ENCODE measurements at places on chromosomes 4 and X.

- DNase-seq, result no peak
Measured at GRCh38 chr4:146267826-146268225, 53.5 kb downstream of the REELD1 start.

DNA sequence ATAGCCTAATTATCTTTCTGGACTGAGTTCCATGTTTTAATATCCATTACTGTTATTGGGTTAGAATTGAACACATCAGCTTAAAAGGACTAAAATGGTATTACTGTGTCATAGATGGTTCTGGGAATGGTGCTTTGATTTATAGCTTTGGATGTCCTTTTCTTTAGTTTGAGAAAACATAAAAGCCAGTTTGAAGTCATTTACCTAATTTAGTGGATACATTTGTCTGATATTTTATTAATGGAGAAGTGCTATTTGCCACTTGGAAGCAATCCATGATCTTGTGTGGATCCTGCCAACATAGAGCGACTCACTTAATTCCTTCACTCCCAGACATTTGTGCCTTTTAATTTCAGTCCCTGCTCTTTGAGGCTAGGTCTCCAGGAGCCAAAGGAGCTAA, 212.4 kb upstream of the PACRGL start:
- no peak for DNase-seq

- no peak for DNase-seq
Measured at GRCh38 chr4:10173754-10174749, 57.5 kb upstream of the WDR1 start.

DNA sequence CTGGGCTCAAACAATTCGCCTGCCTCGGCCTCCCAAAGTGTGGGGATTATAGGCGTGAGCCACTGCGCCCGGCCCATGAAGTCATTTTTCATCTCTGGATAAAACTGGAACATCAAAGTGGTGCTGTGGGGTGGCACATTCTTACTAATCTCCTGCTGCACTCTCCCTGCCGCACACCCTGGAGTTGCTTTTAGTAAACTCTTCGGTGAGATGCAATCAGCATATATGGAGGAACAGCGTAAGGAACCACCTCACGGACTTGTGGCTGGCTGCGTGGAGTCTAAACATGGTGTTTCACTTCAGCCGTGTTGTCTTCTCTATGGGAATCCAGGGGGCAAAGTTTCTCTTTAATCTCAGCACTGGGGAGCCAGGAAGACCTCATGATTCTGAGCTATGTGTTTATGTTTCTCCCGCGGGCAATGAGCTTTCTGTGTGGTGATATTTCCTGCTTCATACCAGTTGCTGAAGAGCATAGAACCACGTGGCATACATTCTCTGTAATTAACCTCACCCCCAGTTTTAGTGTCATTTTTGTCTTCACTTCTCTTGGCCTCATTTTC, 2.1 kb upstream of the RHOH start:
- DNase-seq, result peak; percentile 20

DNA sequence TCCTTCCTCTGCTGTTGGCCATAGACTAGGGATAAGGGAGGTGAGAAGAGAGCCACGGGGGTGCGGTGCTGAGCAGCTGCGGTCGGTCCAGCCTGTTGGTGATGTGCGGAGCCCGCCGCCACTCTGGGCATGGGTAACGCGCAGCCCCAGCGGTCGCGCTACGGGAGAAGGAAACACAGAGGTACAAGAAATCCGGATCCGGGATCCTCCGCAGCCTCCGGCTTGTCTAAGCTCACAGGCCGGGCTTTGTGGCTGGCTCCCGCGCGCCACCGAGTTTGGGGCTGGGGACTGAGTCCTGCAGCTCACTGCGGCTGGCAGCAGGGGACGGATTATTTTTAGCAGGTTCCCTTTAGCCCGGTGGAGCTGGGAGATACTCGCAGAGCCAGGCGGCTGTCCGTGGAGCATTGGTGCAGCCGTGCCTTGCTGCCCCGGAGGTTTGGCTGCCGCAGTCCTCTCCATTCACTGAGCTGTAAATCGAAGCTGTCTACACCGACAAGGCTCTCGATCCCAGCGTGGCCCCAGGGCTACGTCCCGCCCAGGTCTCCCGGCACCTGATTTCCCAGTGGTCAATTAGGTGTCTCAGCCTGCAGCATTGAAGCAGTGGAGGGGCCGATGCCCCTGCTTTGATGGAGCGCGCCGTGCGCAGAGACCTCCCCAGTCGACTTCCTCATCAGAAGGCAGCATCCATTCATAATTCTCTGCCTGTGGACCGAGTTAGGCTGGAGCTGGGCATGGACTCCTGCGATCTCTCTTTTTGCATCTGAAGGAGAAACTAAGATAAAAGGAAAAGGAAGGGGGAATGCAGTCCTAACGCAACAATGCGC, 81.9 kb upstream of the SCML1 start:
- no peak for DNase-seq

DNA sequence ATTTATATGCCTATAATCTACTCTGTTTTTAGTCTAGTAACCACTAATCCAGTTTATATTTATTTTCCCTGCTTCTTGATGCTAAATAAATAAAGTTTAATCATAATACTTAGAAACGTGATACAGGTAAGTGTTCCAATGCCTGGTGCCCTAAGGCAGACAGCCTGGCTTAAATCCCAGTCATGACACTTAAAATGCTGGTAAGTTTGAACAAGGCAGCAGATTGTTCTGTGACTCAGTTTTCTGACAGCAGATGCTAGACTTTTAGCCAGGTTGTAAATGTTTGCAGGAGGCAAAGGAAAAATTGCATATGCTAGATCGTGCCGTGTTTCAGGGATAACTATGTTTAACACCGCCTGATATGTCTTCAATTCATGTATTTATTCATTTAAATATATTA, 2661.6 kb downstream of the PCDH7 start:
- no peak for DNase-seq

DNA sequence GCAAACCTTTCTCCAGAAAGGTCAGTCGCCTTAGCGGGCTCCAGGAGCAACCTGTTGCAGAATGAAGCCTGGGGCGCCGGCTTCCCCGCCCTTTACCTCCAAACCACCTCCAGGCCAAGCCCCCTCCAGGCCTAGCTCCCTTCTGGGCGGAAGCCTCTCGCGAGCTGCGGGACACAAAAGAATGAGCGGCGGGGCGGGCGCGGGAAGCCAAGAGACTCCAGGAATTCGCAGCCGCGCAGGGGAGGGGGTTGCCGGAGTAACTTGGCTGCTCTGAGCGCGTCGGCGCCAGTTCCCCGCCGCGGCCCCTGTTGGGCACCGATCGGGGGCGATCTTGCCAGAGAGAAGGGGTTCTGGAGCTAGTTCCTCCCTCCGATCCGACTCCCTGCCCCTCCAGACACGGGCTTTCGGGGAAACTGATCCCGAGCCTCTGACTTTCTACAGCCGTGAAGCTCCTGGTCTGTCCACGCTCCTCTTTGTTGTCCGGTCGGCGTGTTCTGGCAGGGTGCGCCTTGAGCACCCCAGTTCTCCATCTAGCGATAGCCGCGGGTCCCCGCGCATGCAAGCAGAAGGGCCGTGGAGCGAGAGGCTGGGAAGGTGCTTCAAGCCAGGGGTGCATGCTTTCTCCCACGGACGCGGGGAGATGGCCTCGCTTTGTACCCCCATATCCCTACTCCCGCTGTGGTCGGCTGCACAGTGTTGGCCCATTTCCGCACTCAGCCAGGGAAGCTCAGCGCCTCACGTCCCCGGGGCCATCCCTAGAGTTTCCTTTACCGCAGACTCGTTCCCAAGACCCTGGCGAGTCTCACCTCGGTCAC, 1.2 kb downstream of the PROM1 start:
- DNase-seq, result no peak

GRCh38 chr4:174631901-174632758, 109.8 kb upstream of the HPGD start:
- DNase-seq, result no peak

DNA sequence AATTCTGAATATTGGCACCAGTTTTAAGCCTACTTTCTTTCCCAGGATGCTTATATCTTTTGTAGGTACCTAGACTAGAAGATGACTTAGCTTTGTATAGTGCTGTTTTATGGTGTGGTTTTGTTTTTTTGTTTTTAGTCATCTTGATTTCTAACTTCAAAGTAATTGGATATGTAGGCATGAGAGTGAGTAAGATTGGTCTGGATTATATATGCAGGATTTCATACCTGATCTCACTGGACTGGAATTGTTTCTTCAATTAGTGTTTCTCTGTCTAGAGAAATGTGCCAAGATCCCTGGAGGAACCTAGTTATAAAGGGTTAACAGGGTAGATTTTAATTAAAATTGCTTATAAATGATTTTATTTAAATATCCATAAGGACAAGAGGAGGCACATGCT, 23.1 kb downstream of the NAP1L5 start:
- DNase-seq, result no peak

GRCh38 chr4:124631760-124632159, 80.8 kb downstream of the ANKRD50 start:
- no peak for DNase-seq

GRCh38 chr4:48047421-48047844, 30.9 kb downstream of the NIPAL1 start:
- peak; percentile 62 for DNase-seq

DNA sequence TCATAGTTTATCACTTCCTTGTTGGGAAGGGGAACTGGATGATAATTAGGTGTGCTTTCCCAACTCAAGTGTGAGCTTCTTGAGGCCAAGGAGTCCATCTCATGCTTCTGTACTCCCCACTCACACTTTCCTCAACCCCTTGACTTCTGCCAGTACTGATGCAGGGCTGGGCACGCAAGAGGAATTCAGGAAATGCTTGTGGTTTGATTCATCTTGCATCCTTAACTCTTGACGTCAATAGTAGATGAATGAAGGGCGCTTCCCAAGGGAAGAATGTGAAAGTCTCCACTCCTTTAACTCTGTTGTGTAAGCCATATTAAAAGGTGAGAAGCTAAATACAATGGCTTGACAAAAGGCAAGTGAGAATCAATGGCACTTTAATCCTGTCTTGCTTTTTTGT, 101.8 kb downstream of the AGTR2 start:
- DNase-seq, result no peak

DNA sequence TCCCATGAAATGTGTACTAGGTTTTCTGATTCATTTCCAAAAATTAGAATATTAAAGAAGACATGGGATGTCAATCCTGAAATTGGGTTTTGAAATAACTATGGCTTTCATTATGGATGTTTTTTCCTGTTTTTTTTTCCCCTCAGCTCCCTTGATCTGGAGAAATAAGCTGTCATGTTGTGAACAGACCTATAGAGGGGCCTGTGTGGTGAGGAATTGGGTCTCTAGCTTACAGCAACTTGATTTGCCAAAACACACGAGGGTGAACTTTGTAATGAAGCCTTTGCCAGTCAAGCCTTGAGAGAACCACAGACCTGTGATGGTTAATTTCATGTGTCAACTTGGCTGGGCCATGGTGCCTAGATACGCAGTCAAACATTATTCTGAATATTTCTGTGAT, 2413.6 kb downstream of the PCDH7 start:
- no peak for DNase-seq

Data from activated CD4-positive, alpha-beta T cell treated with anti-CD3 and anti-CD28 coated beads, Interleukin-2, amount 50 U/mL, for 4 hours (primary cell).